Umbilical cord (tissue), 2 donors: ENCODE measurements at places on chromosomes 5 and 9. TPM values are rescaled to one million over a fixed set of nuclear protein-coding genes. Genes with fewer than 3 reads are reported as not detected.

The ZNF474 gene
- 2.6 TPM for total RNA-seq

GRCh38 chr9:6512085-6512657 lies 99.2 kb downstream of the UHRF2 start:
- DNase-seq: peak; percentile 16

GRCh38 chr5:132760049-132760420 lies 12.8 kb downstream of the CCNI2 start:
- DNase-seq: no peak

DNA sequence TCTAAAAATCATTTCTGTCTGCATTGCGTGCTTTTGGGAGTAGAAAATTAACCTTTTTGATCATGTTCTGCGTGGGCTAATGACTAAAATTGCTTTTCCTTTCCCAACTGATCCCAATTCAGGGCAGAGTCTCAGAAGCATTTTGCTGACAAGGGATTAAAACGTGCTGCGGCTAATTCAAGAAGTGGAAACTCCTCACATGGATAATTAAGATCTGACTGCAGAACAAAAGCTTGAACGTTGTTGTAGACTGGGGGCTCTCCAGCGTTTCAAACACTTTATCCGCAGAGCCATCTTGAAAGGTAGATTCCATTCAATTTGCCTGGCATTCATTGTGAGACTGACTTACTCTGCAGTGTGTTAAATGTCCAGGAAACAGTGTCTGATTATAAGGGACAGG lies 485.3 kb upstream of the DMAC1 start:
- no peak for DNase-seq
